IMR-90 (cell line): ENCODE measurements at places on chromosomes 7 and 10. TPM values are rescaled to one million over a fixed set of nuclear protein-coding genes. Genes with fewer than 3 reads are reported as not detected.
A peak's percentile ranks its signal among the peaks of the same experiment; 100 is the strongest.

DNA sequence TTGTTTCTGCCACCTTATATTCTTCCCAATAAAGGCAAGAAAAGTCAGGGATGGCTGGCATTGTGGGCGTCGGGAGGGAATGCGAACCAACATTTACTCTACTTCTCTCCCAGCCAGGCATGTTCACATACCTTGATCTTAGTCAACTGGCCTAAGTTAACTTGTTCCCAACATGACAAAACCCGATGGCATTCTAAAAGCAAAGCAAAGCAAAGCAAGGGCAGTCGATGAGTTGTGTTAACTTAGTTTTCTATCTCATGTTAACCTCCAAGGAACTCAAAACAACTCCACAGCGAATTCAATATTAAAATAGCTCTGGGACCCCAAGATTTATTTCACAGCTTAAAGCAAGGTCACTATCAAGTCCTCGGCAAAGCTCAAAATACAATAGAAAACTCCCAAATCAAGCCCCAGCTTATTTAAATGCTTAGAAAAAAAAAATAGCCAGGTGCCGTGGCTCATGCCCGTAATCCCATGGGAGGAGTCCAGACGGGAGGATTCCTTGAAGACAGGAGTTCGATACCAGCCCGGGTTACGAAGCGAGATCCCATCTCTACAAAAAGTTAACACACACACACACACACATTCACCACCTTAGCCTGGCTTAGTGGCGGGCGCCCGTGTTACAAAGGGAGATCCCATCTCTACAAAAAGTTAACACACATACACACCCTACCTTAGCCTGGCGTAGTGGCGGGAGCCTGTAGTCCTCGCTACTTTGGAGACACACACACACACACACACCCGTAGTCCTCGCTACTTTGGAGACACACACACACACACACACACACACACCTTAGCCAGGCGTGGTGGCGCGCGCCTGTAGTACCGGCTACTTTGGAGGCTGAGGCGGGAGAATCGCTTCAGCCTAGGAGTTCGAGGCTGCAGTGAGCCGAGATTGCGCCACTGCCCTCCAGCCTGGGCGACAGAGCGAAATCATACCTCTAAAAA lies 901 bp upstream of the CCNY start:
- DNase-seq = peak; percentile 35

- no peak for DNase-seq
These were observed 63.0 kb downstream of the PAPSS2 start for GRCh38 chr10:87722716-87723115.

- DNase-seq = peak; percentile 1
These were observed 44.0 kb downstream of the CCDC7 start for GRCh38 chr10:32489901-32490300.

DNA sequence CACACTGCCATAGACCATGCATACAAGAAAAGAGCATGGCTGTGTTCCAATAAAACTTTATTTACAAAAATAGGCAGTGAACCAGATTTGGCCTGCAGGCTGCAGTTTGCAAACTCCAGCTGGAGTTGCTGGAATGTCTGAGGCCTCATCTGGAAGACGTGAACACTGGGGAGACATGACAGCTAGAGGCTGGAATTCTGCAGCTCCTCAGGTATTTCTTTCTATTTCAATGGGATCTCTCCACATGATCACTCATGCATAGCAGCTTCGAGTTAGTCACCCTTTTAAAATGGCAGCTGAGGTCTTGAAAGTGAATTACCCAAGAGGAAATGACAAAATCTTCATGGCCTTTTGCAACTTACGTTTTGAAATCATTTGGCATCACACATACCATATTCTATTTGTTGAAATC lies 52.6 kb upstream of the BET1 start:
- DNase-seq = peak; percentile 98

DNA sequence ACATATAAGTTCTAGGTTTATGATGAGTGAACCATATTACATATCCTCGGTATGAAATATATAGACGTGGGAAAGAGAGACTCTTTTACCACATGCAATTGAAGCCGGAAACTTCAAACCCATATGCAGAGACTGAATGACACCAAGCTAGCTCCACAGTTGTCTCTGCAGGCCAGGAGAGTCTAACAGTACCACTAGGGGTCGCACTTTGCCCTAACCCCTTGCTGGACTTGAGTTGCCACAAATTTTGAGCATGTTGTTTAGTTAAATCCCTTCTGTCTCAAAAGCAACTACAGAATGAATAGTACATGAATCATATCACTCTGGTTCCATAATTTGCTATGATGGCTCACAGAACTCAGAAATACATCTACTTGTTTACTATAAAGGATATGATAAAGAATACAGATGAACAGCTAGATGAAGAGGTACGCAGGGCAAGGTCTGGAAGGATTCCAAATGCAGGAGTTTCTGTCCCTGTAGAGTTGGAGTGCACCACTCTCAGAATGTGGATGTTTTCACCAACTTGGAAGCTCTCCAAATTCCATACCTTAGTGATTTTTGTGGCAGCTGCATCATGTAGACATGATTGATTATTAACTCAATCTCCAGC lies 112.4 kb upstream of the YAE1 start:
- DNase-seq = peak; percentile 59

SEMA3D gene
- total RNA-seq = 10.8 and 13.6 TPM in 2 replicates

FAM20C gene
- total RNA-seq = 7.7 and 8.9 TPM in 2 replicates
